ENCODE measurements at places on chromosomes 7 and 10. TPM values are rescaled to one million over a fixed set of nuclear protein-coding genes. Genes with fewer than 3 reads are reported as not detected.

DNA sequence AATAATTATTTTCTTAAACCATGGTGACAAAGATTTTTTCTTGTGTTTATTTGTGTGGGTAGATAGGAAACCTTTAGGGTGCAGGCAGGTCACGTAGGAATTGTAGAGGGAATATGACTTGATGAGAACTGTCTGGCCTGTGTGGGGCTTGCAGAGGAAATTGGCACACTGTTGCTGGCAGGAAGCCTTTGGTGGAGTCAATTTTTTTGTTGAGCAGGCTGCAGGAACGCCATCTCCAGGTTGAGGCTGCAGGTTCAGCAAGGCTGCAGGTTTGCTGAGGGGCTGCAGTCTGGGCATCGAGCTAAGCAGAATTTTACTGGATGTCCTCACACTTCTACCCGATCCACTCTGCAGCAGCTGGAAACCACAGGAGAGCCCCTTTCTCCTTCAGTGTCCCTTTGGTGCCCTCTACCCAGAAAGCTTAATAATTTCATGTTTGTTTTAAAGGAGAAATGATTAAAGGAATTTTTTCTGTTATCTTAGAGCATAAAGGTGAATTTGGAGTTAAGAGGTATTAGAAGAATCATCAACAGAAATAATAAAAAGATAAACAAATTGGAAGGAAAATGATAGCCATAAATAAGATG is 37.0 kb downstream of the TBC1D12 start:
- no peaks in the 10 kb centered on the region for H3K27me3 ChIP-seq
- no peaks in the 10 kb centered on the region for H3K4me1 ChIP-seq
- H3K36me3 ChIP-seq: no peaks in the 10 kb centered on the region
- no peak overlapping the region for H3K4me3 ChIP-seq
- H3K27ac ChIP-seq: no peak overlapping the region
- peak; percentile 10 for DNase-seq

- H3K27ac ChIP-seq: peak overlapping the region; percentile 61
- peak; percentile 90 for DNase-seq
- H3K36me3 ChIP-seq: peaks cover 14% of the 10 kb centered on the region
- H3K4me3 ChIP-seq: peak overlapping the region; percentile 7
- peaks cover 38% of the 10 kb centered on the region for H3K4me1 ChIP-seq
Measured at GRCh38 chr10:63206997-63207811, 74.1 kb downstream of the NRBF2 start.

- no peaks in the 10 kb centered on the region for H3K27me3 ChIP-seq
- H3K4me3 ChIP-seq: no peak overlapping the region
- H3K36me3 ChIP-seq: no peaks in the 10 kb centered on the region
- peaks cover 11% of the 10 kb centered on the region for H3K4me1 ChIP-seq
Measured at GRCh38 chr7:133481676-133482075, 228.8 kb downstream of the EXOC4 start.

DNA sequence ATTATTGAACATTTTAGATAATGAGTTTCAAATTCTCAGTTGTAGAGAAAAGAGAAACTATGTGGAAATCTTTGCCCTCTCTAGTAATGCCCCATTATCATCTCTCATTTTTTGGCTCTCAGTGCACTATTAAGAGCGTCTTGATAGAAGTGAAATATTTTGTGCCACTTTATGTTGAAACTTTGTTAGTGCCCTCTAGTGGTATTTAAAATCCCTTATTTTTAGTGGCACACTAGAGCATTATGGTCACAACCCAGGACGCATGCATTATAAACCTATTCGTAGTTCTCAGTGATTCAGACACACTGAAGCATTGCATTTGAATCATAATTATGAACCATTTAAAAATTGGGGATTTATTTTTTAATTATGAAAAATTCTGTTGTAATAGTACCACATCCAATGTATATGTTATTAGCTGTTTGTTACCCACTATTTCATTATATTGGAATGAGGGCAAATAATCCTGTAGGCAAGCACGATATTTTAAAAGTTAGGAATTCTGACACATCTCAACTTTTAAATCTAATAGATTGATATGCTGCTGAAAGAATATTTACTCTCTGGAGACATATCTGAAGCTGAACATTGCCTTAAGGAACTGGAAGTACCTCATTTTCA is 21.9 kb downstream of the PDCD4 start:
- no peak overlapping the region for H3K27ac ChIP-seq
- DNase-seq: peak; percentile 31
- H3K4me1 ChIP-seq: peaks cover 5% of the 10 kb centered on the region
- peaks cover 17% of the 10 kb centered on the region for H3K36me3 ChIP-seq
- H3K27me3 ChIP-seq: no peaks in the 10 kb centered on the region

- peaks cover 84% of the 10 kb centered on the region for H3K27me3 ChIP-seq
- H3K4me1 ChIP-seq: peaks cover 5% of the 10 kb centered on the region
- no peaks in the 10 kb centered on the region for H3K36me3 ChIP-seq
- DNase-seq: peak; percentile 23
Measured at GRCh38 chr10:117541909-117542705, 439 bp upstream of the EMX2 start.

DNA sequence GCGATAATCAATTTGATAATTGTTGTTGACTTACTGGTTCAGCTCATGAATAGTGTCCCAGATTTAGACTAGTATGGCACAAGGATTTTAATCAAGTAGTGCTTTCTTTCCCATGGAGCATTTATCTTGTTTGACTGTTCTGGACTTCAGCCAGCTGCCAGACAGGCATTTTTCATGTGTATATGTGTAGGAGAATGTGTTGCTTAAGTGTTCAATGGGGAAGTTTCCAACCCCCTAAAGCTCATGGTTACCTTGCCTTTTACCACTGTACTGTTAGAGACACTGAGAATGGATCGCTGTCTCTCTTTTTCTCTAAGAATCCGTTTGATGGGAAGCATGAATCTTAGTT is 103.9 kb downstream of the LRRC4 start:
- peak; percentile 60 for DNase-seq
- H3K36me3 ChIP-seq: peaks cover 13% of the 10 kb centered on the region
- H3K27ac ChIP-seq: no peak overlapping the region
- no peaks in the 10 kb centered on the region for H3K27me3 ChIP-seq

DNA sequence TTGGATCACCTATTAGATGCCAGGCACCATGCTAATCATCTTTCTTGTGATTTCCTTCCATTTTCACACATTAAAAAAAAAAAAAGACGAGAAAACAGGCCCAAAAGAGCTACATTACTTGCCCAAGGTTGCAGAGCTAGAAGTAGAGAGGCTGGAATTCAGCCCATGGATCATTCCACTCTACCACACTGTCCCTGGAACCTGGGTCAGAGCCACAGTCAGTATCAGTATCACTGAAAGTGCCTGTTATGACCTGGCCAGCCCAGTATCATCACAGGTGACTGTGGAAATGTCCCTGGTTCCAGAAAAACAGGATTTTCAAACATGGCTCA is 3.3 kb upstream of the FLNC start:
- peak overlapping the region; percentile 95 for H3K27ac ChIP-seq
- no peaks in the 10 kb centered on the region for H3K27me3 ChIP-seq
- H3K36me3 ChIP-seq: no peaks in the 10 kb centered on the region
- DNase-seq: no peak
- H3K4me3 ChIP-seq: no peak overlapping the region

DNA sequence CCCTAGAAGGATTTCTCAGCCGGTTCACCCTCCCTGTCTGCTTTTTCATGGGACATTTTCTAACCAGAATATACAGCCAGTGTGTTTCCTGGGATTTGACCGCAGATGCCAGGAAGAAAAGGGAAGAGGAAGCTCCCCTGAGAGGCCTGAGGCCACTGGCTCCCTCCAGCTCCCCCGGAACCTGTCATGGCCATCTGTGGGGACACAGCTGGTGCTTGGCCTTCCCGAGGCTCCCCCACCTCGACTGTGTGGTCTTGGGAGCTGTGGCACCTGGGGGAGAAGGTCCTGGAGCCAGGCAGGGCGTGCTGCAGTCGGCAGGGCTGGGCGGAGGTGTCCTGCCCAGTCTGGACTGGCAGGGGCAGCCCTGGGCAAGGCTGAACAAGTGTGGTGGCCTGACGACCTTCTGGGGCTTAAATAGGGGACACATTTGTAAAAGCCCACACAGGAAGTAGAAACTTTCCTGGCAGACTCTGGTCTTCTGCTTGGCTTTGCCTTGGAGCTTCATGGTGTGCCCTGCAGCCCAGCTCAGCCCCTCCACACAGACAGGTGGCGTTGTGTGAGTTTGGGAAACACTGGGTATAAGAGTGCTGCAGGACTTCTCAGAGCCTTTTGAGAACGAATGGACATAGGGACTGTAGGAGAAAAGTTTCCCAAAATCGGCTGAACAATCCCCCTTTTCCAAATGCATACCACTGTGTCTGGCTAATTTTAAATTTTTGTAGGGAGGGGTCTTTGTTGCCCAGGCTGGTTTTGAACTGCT is 6.8 kb downstream of the BRI3 start:
- DNase-seq: no peak
- no peak overlapping the region for H3K4me3 ChIP-seq
- H3K36me3 ChIP-seq: peaks cover 7% of the 10 kb centered on the region

DNA sequence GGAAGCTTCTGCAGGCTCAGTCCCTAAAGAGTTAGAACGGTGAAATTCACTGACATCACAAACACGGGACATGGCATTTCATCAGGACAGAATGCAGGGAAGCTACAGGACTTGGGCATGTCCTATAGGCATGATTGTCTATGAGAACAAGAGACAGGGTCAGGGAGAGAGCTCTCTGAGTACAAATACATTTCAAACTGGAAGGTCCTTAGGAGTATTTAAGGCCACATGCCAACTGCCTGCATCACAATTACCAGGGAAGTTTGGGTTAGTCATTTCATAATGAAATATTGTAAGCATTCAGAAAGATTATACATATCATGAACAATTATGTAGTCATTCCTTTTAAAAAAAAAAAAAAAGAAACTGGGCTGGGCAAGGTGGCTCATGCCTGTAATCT is 71.3 kb downstream of the CREB3L2 start:
- H3K36me3 ChIP-seq: peaks cover 19% of the 10 kb centered on the region
- H3K27ac ChIP-seq: peak overlapping the region; percentile 83
- H3K27me3 ChIP-seq: no peaks in the 10 kb centered on the region
- peak; percentile 89 for DNase-seq
- peaks cover 33% of the 10 kb centered on the region for H3K4me1 ChIP-seq

DNA sequence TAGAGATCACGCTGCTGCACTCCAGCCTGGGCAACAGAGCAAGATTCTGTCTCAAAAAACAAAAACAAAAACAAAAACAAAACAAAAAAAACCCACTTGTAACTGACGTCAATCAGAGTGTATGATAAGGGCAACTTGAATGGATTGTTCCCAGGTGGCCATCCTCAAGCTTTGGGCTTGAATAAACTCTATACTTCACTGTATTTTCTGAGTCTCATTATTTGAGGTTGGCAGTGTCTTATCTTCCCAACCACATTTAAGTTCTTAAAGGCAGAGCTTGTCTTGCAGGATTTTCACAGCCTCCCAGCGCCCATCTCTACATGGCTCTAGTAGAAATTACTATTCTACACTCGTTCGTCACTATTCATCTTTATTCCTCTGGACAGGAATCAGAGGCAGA is 5.1 kb upstream of the OAT start:
- no peak overlapping the region for H3K4me3 ChIP-seq
- no peak overlapping the region for H3K27ac ChIP-seq
- no peak for DNase-seq

GRCh38 chr10:118729641-118730258 is 25.0 kb downstream of the CACUL1 start:
- DNase-seq: no peak
- H3K27ac ChIP-seq: no peak overlapping the region
- no peaks in the 10 kb centered on the region for H3K4me1 ChIP-seq
- H3K27me3 ChIP-seq: no peaks in the 10 kb centered on the region
- no peaks in the 10 kb centered on the region for H3K36me3 ChIP-seq
- no peak overlapping the region for H3K4me3 ChIP-seq

DNA sequence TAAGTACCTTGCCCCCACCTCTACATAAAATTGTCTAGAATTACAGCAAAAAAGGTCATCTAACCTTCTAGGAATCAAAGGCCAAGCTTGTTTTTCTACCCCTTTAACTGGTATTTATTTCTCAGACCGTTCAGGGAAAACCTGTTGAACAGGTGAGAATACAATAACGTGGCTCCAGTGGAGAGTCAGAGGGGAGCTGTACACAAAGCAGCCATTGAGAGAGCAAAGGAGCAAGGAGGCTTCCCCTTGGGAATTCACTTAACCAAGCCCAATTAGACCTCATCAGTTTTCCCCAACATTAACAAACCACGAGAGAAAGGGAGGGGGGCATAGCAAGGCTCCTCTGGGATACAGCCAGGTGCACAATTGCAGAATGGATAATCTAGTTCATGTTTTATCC is 101.9 kb downstream of the ELMO1 start:
- DNase-seq: no peak
- no peaks in the 10 kb centered on the region for H3K27me3 ChIP-seq
- H3K27ac ChIP-seq: no peak overlapping the region
- H3K4me3 ChIP-seq: no peak overlapping the region
- no peaks in the 10 kb centered on the region for H3K4me1 ChIP-seq

- H3K27me3 ChIP-seq: no peaks in the 10 kb centered on the region
- DNase-seq: peak; percentile 18
- no peaks in the 10 kb centered on the region for H3K36me3 ChIP-seq
- no peak overlapping the region for H3K27ac ChIP-seq
Measured at GRCh38 chr10:12644380-12645144, 295.2 kb downstream of the CAMK1D start.

Gene MYL10
- 0.73 TPM for total RNA-seq

Gene TMEM213
- not detected for total RNA-seq
